ENCODE measurements at places on chromosomes 7 and 10. TPM values are rescaled to one million over a fixed set of nuclear protein-coding genes. Genes with fewer than 3 reads are reported as not detected.

GRCh38 chr7:96719164-96719563 is 9.5 kb upstream of the SEM1 start:
- DNase-seq: no peak
- peaks cover 52% of the 10 kb centered on the region for H3K27me3 ChIP-seq
- H3K27ac ChIP-seq: no peak overlapping the region

DNA sequence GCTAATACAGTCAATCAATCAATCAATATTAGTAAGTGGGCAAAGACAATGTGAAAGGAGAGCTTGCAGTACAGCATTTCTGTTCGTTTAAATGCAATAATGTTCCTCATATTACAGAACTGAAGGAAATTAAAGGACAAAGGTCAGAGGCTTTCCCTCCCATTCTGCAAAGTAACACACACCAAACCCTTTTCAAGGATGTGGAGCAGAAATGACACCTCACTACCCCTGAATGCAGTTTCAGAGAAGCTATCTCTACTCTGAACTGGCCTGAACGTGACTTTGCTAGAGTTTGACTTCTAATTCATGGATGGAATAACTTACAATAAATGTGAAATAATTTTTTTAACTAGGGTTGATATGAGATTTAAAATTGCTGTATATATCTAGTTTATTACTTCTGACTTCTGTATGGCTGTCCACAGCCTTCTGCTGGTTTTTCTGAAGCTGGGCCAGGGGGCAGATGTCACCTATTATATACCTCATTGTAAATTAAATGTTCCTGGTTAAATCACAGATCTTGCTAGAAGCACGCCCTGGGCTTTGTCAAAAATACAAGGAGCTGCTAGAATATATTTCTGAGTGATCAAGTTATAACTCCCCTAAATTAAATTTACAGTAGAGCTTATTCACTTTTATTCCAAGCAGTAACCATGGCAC is 156.9 kb upstream of the C7orf33 start:
- DNase-seq: no peak
- H3K36me3 ChIP-seq: no peaks in the 10 kb centered on the region
- no peak overlapping the region for H3K27ac ChIP-seq
- no peaks in the 10 kb centered on the region for H3K4me1 ChIP-seq

DNA sequence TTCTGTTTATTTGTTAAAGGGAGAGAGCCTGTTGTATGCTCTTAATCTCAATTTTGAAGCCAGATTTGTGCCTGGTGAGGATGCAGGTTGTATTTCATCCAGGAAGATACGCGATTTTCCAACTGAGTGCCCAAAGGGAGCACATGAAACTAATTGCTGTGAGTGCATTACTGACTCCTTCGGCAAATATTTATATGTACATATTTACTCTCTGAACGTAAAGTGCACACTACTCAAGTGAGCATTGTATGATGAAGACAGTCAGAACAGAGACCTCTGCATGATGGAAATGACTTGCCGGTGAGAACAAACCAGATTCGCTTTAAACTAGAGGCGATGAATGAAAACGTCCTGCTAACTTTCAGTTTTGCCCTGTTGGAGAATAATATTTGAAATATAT is 130.1 kb downstream of the MALRD1 start:
- H3K4me1 ChIP-seq: no peaks in the 10 kb centered on the region
- DNase-seq: no peak
- no peak overlapping the region for H3K4me3 ChIP-seq
- H3K27ac ChIP-seq: no peak overlapping the region

- H3K4me1 ChIP-seq: peaks cover 25% of the 10 kb centered on the region
- no peaks in the 10 kb centered on the region for H3K36me3 ChIP-seq
- no peak overlapping the region for H3K4me3 ChIP-seq
- no peaks in the 10 kb centered on the region for H3K27me3 ChIP-seq
These were observed 22.9 kb downstream of the SCART1 start for GRCh38 chr10:133476641-133476990.

The SPDYE16 gene
- 0.30 TPM for total RNA-seq

The CD36 gene
- total RNA-seq: not detected

The C10orf62 gene
- total RNA-seq: not detected
